Body of pancreas (tissue), 4 donors: ENCODE measurements at places on chromosomes 6 and 20. TPM values are rescaled to one million over a fixed set of nuclear protein-coding genes. Genes with fewer than 3 reads are reported as not detected.

KCNK15 gene
- 3.3 TPM for total RNA-seq

FKBP1C gene
- not detected for total RNA-seq

SLA2 gene
- 1.0 TPM for total RNA-seq

GPR6 gene
- not detected for total RNA-seq

MCCD1 gene
- total RNA-seq, result not detected

TRERF1 gene
- 3.4 TPM for total RNA-seq

DLL1 gene
- 13.2 TPM for total RNA-seq

TSBP1 gene
- not detected for total RNA-seq

JPH2 gene
- total RNA-seq, result 2.1 TPM

GRCh38 chr6:143939364-143939763 lies 68.7 kb downstream of the PLAGL1 start:
- no peak for DNase-seq

GRCh38 chr6:31087494-31088089 lies 24.8 kb downstream of the C6orf15 start:
- peak; percentile 84 for DNase-seq

GRCh38 chr6:108627692-108628550 lies 67.2 kb downstream of the FOXO3 start:
- no peak for DNase-seq

- DNase-seq, result no peak
These were observed 17.6 kb upstream of the ADRM1 start for GRCh38 chr20:62285151-62285550.

- no peak for DNase-seq
These were observed 14.9 kb downstream of the NT5E start for GRCh38 chr6:85464722-85465150.

- DNase-seq, result no peak
These were observed 110.5 kb downstream of the RTN4IP1 start for GRCh38 chr6:106518748-106519147.

DNA sequence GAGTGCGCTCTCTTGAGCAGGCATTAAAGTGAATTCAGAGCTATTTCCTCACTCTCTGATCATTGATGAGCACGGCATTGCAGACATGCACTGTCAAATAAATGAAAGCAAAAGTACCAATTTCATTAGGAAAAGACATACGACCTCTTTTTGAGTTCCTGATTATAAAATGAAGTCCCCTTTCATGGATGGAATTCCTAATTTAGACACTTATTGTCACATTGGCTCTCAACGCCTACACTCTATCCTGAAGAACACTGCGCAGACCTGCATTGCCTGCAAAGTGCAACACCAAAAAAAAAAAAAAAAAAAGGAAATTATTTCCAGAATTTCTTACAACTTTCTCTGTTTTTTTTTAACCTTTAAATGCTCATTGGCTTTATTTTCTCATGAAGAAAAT lies 1.6 kb downstream of the ADGRB3 start:
- DNase-seq, result no peak

GRCh38 chr6:134098276-134098675 lies 45.9 kb upstream of the SLC2A12 start:
- no peak for DNase-seq

- no peak for DNase-seq
These were observed 80.0 kb upstream of the FUT9 start for GRCh38 chr6:95935736-95936135.

DNA sequence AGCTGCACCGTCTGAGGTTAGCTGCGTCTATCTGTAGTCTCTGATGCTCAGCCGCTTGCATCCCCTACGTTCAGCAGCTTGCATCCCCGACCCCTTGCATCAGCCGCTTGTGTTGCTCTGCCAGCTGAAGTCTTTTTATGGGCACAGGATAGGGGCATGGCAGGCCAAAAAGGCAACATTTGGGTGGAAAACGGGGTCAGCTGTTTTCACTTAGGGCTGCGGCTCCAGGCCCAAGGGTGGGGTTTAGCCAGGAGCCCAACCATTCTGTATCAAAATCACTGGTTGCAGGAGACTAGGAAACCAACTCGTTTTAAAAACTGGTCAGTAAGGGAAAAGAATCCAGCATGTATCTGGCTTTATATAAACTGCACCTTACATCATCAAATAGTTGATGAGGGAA lies 49.9 kb downstream of the FAM50B start:
- no peak for DNase-seq

- no peak for DNase-seq
These were observed 89.0 kb downstream of the CDS2 start for GRCh38 chr20:5215672-5216304.

- no peak for DNase-seq
These were observed 55.7 kb downstream of the KHDC1L start for GRCh38 chr6:73169633-73170032.

- no peak for DNase-seq
These were observed 29.9 kb upstream of the MTRF1L start for GRCh38 chr6:153032255-153032882.

DNA sequence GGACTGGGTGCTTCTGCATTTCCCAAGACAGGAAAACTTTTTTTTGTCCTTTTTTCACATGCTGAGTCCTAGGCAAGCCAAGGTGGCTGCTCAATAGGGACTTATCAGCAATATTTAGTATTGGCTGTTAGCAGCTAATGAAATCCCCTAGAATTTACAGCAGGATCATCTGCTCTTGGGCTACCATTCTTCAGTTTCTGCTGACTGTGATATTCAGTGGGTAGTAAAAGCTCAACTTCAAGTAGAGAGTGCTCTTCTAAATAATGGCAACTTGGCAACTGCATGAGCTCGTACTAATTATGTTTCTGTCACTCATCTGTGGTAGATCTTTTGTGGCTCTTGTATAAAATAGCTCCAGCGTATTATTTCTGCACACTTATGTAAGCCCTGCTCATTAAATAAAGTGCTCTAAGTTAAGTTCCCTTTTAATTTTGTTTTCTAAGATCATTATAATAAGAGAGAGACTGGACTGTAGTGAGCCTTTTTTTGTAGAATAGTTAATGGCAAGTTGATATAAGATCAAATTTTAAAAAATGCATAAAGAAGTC lies 110.3 kb downstream of the SLC35F1 start:
- no peak for DNase-seq
